ENCODE measurements at places on chromosomes 16 and 17. TPM values are rescaled to one million over a fixed set of nuclear protein-coding genes. Genes with fewer than 3 reads are reported as not detected.

PRSS36 gene
- 8.8 TPM for total RNA-seq

DNA sequence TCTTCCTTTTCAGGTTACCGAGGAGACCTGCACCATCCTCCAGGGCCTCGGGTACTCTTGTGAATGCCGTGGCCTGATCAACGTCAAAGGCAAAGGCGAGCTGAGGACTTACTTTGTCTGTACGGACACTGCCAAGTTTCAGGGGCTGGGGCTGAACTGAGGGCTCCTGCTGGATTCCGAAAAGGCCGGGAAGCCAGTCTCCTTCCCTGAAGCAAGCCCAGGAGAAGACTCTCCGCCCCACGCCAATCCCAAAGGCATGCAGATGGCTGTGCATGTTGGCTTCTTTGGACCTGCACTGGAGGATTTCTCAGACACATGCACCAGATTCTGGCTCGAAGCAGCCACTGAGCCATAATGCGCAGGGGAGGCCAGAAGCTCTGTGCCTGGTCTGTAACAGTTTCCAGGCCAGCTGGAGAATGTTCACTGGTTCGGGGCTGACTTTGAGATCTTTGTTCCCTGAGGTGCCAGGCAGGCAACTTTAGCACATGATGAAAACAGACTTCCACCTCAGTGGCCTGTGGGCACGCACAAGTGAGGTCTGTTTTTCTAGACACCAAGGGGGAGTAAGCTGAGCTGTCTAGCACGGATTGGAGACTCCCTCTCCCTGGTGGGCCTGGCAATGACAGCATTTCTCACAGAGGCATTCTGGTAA, 49.1 kb downstream of the ADCY7 start:
- peak; percentile 52 for DNase-seq

PPL gene
- 22.9 TPM for total RNA-seq

- peak; percentile 84 for DNase-seq
Measured at GRCh38 chr16:20611975-20612481, 35.9 kb upstream of the ACSM2B start.

DNA sequence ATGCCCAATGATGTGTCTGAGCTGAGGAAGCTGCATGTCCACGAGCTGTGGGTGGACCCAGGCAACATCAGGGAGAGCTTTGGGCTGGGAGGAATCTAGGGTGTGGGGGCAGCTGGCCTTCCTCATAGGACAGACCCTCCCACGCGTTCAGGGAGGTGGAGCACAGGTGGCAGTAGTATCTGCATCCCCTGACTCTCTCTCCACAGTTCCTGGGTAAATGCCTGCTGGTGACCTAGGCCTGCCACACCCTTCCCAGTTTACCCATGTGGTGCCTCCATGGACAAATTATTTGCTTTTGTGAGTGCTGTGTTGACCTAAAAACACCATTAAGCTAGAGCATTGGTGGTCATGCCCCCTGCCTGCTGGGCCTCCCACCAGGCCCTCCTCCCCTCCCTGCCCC, 3.2 kb downstream of the HBM start:
- DNase-seq: no peak

GRCh38 chr16:30995927-30996323, 10.9 kb downstream of the HSD3B7 start:
- DNase-seq: no peak

DNA sequence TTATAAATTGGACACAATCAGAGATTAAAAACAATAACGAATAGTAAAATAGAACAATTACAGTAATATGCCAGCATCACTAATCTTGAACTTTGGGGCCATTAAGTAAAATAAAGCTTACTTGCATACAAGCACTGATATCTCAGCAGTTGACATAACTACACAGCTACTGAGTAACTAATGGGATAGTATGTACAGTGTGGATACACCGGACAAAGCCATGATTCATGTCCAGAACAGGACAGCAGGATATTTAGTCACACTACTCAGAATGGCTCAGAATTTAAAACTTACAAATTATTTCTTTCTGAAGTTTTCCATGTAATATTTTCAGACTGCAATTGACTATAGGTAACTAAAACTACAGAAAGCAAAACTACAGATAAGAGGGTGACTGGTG, 427.5 kb downstream of the CDH13 start:
- DNase-seq: no peak

CCL1 gene
- total RNA-seq: not detected

GRCh38 chr16:3949287-3949686, 68.8 kb upstream of the CREBBP start:
- no peak for DNase-seq

DNA sequence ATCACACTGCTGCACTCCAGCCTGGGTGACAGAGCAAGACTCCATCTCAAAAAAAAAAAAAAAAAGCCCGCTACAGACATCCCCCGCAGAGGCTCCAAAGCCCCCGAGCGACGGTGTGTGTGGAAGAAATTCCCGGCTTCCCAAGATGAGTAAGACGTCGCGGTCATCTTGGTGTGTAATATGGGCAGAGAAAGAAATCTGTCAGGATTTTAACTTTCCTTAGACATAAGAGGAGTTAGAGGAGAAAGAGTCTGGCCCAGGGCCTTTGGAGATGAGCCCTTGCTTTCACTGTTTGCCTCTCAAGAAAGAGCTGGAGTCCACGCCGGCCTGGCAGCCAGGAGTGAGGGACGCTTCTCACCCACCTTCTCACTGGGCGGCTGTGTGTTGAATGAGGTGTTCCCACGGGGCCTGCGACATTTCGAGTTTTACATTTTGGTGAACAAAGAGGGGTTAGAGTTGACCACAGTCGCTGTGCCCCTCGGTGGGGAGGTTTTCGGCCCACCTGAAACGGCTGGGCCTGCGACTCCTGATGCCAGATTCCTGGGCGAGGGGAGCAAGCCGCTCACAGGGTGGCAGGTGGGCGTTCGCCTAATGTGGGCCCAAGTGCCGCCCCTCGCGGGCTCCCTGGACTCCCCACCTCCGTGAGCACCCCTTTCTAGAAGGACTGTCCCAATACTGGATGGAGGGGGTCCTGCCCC, 17.9 kb downstream of the C1QTNF1 start:
- DNase-seq: peak; percentile 32

CHRNB1 gene
- total RNA-seq: 8.8 TPM

GRCh38 chr16:12906271-12906670, 4.9 kb downstream of the SHISA9 start:
- no peak for DNase-seq

GRCh38 chr17:72392056-72393010, 271.5 kb downstream of the SOX9 start:
- DNase-seq: no peak

DNA sequence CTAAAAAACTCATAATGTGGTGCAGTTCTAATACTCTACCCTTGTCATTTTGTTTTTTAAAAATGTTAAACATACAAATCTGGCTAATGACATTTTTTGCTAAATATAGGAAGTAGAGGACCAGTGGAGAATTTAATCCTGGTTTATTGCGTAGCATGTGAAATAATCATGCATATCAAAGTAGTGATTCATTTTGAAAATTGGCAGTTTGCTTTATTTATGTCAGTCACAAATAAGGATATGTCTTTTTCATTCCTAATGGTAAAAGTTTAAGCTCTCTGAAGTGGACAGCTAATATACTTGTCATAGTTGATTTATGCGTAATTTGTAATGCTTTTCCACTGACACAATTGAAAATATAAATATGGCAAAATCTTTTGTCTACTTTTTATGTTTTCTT, 224.2 kb downstream of the BCAS3 start:
- no peak for DNase-seq

DNA sequence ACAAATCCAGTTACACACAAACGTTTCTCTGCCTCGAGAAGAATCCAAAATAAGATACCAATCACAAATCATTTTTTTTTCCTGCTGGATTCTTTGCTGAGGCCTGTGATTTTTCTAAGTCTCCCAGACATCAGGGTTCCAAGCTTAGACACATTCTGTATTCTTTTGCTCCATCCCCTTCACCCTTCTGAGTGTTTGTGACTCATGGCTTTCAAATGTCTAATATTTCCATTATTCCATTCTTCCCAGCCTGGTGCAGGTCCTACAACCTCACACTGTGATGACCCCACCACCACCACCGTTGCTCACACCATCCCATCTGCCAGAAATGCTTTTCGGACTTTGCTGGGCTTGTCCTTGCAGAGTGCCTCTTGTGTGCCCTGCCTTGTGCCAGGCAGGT, 480.1 kb downstream of the SOX9 start:
- DNase-seq: no peak

DNA sequence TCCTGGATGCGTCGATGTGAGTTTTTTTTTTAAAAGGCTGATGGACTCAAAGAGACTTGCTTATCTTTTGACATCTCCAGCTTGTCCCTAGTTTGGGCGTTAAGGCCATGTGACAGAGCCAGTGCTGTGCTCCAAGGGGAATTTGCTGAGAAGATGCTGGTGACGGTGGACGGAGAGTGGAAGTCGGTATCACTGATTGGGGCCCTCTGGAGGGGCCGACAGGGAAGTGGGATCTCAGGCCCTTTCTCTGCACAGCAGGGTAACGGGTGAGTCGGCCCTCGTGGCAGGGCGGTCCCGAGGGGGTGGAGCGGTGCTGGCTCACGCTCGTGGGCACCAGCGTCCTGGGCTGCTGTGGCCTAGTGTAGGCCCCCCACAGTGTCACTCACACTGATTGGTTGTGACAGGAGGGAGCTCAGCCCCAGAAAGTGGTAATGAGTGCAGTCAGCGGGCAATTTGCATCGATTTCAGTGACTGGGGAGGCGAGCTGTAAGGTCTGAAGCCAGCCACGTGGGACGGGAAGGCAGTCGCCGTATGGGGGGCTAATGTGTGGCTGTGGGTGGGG, 91.3 kb downstream of the TBC1D16 start:
- DNase-seq: peak; percentile 42

CSH1 gene
- total RNA-seq: not detected

GRCh38 chr16:56530872-56531271, 11.0 kb upstream of the BBS2 start:
- DNase-seq: no peak

SPATA33 gene
- 8.6 TPM for total RNA-seq

KRTAP4-1 gene
- total RNA-seq: not detected

- no peak for DNase-seq
Measured at GRCh38 chr17:56718515-56718914, 115.2 kb downstream of the C17orf67 start.

KRTAP4-4 gene
- not detected for total RNA-seq

DNA sequence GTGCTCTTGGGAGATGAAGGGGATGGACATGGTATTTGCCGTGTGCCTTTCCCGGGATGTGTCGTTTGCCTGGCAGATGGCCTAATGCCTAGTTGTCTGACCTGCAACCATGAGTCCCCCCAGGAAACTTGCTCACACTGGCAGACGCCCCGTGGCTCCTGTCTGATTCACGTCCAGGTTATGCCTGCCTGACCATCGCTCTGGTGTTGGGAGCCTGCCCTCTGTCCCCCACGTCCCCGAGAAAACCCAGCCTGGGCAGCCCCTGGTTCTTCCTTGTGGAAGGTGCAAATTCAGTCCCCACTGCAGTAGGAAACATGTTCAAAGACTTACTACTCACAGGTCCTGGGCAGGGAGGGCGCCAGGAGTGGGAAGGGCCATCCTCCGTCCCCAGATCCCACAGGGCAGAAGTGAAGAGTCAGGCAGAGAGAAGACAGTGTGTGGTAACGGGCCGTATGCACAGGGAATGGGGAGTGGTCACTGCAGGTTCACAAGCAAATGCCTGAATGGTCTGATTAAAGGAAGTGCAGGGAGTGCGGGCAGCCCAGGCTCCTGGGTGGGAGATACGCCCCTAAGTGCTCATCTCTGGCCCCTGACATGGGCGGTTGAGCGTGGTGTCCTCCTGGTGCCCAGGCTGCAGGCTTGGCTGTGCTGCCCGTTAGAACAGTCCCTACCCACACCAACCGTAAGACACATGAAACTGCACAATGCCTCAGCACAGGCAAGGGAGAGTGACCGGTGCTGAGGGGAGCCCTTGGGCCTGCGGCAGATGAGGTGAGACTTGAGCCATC, 4.2 kb upstream of the SNAI3 start:
- DNase-seq: no peak

C1QTNF8 gene
- 1.4 TPM for total RNA-seq

SCO1 gene
- 24.4 TPM for total RNA-seq
